Vagina (tissue), 2 donors: ENCODE measurements at places on chromosomes 7 and 10. TPM values are rescaled to one million over a fixed set of nuclear protein-coding genes. Genes with fewer than 3 reads are reported as not detected.
A peak's percentile ranks its signal among the peaks of the same experiment; 100 is the strongest.

DNA sequence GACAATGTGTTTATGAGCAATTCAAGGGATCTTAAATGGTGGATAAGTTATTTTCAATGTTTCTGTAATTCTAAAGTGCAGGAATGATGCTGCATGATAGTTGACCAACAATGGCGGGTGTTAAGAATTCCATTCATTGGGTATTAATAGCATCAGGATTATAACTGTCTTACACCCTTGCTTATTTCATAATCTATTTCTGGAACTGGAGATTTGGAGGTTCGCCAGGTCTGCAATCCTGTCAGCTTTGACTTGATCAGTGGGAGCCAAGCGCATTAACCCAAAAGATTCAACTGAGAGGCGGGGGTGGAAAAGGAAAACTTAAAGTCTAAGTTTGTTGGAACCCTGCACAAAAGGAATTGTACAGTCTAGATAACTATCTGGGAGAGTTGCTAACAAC lies 114.9 kb upstream of the ZEB1 start:
- H3K36me3 ChIP-seq = no peaks in the 10 kb centered on the region
- H3K27me3 ChIP-seq = no peaks in the 10 kb centered on the region
- no peaks in the 10 kb centered on the region for H3K4me1 ChIP-seq
- DNase-seq = no peak

Gene MTURN
- 44.2 TPM for total RNA-seq

Gene OPN1SW
- not detected for total RNA-seq

GRCh38 chr10:68296843-68297663 lies 34.8 kb upstream of the HNRNPH3 start:
- no peaks in the 10 kb centered on the region for H3K27me3 ChIP-seq
- H3K27ac ChIP-seq = peak overlapping the region; percentile 72
- no peaks in the 10 kb centered on the region for H3K36me3 ChIP-seq
- H3K4me1 ChIP-seq = peaks cover 4% of the 10 kb centered on the region
- no peak for DNase-seq
- H3K4me3 ChIP-seq = peak overlapping the region; percentile 10

Gene OR13A1
- total RNA-seq = not detected

Gene FAM221A
- total RNA-seq = 4.7 TPM

GRCh38 chr10:49310460-49310859 lies 11.5 kb downstream of the C10orf71 start:
- no peak overlapping the region for H3K27ac ChIP-seq
- no peak for DNase-seq
- H3K4me1 ChIP-seq = no peaks in the 10 kb centered on the region
- no peaks in the 10 kb centered on the region for H3K36me3 ChIP-seq
- H3K4me3 ChIP-seq = no peak overlapping the region
- H3K27me3 ChIP-seq = no peaks in the 10 kb centered on the region

Gene ANKRD1
- not detected for total RNA-seq

Gene PPP1R3C
- 26.3 TPM for total RNA-seq
